ENCODE measurements at places on chromosomes 13 and 19.

DNA sequence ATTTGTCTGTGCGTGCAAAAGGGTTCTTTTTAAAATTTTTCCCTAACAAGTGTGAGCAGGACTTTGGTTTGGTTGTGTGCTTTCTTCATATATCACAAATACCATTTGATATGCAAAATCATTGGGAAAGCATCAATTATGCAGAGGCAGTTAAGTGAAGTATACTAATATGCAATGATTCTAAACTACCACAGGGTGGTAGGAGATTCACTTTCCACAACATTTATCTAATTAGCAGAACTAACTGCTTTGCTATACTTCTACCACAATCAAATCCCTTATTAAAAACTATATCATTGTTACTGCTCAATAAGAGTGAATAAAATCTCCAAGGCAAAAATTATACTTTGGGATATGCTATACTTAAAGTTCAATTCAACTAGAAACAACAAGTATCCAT lies 2738.9 kb upstream of the PCDH20 start:
- no peak for ATAC-seq

GRCh38 chr13:19567820-19568534 lies 6.6 kb upstream of the TPTE2 start:
- no peak for ATAC-seq

DNA sequence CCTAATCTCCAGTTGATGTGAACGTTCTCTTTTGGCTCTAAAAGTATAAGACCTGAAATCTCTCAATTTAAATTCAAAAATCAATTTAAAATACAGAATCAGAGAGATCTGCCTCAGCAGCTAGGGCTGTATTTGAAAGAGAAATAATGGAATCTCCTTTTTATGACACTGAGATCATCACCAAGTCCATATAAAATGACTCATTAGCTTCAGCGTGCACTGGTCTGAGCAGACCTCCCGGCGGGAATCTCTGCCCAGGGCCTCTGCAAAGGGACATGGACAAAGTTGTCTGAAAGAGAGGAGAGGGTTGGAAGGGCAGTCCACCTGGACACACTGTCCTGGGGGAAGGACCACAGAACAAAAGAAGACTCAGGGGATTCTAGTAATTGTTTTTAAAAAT lies 855.6 kb downstream of the EFNB2 start:
- ATAC-seq, result no peak

- ATAC-seq, result no peak
Measured at GRCh38 chr13:46355901-46356590, 31.0 kb downstream of the RUBCNL start.

- no peak for ATAC-seq
Measured at GRCh38 chr19:30712431-30713337, 340.5 kb downstream of the ZNF536 start.

Data from activated T-helper 17 cell treated with anti-CD3 and anti-CD28 coated beads, Interleukin-2, amount 50 U/mL, for 72 hours (primary cell).